ENCODE measurements at places on chromosomes 1 and 21.

DNA sequence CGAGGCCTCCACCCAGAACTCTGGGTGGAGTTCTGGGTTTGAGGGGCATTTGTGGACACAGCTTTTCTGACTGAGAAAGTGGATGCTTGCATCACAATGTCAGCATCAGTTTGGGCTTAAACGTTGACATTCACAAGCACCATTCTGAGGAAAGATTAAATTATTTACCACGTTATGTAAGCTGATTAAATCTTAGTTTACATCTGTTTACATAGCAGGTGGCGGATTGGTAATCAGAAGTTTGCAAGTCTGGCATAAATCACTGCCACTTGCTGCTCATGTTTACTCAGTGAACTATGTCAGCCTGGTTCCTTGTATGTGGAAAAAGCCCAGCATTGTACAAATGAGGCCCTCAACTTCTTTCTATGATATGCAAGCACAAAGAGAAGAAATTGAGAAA, 310.1 kb downstream of the PAPPA2 start:
- no peak for DNase-seq

DNA sequence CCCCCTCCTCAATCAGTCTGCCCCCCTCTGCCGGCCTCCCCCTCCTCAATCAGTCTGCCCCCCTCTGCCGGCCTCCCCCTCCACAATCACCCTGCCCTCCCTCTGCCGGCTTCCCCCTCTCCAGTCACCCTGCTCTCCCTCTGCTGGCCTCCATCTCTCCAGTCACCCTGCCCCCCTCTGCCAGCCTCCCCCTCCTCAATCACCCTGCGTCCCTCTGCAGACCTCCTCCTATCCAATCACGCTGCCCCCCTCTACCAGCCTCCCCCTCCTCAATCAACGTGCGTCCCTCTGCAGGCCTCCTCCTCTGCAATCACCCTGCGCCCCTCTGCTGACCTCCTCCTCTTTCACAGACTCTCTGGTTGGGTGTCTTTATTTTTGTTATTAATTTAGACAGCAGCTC, 11.5 kb upstream of the C1orf198 start:
- DNase-seq: no peak

DNA sequence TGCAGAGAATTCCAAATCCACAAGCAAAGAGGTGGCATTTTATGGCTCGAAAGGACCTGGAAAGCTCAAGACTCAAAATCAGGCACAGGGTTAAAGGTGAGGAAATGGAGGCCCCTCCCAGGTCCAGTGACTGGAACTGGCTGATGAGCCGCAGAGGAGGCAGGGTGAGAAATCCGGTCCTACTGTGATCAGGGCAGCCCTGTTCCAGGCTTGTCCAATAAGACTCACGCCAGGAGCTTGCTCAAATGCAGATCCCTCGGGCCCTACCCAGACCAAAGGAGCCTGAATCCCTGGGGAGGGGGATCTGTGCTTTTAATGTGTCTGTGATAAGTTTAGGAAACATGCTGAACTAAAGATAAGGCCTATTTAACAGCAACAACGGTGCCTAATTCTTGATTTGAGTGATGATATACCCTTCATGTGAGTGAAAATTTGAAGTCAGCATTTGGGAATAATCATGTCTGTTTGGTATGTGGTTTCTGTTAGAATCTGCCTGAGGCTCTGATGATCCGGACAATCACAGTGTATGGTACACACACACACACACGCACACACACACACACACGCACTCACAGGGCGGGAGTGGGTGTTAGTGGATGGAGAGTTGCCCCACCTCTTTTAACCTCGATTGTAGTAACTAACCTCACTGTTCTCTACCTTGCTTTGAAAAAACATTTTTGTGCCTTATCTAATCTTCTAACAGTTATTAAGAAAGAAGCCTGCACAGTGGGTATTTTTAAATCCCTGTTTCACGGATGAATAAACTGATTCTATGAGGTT, 54.1 kb upstream of the LYST start:
- no peak for DNase-seq

GRCh38 chr1:15046487-15047165, 106.9 kb upstream of the TMEM51 start:
- peak; percentile 84 for DNase-seq

DNA sequence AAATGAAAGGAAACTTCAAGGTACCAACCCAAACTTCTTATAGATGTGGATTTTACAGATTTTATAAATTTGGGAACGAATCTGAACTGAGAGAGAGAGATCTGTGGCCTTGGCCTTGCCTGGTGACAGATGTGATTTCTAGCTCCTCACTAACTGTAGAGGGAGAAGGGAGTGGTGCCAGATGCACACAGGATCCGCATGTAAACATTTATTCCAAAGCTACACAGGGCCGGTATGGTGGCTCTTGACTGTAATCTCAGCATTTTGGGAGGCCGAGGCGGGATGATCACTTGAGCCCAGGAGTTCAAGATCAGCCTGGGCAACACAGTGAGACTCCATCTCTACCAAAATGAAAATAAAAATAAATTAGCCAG, 77.1 kb downstream of the PGBD5 start:
- no peak for DNase-seq

- DNase-seq: no peak
Measured at GRCh38 chr21:34510148-34511142, 1.6 kb downstream of the KCNE1 start.

DNA sequence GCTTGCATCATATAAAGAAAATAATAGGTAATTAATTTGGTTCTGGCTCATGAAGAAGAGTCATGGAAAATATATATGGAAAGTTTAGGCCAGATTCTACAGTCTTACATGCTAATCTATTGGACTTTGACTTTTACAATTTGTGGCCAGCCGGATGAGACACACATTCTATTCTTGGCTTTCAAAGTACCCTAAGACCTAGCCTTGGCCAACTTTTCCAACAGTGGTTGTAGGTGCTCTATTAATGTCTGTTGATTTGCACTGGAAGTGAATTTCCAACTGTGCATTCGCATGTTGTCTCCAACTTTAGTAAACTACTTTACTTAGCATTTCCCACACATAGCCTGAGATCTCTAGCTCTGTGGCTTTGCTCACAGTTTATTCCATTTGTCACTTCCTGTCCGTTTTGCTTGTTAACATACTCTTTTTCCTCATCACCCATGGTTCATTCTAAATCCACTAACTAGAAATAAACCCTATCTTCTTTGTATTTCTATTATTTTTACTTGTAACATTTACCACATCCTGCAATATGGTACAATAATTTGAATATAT, 644.0 kb downstream of the PTPRC start:
- DNase-seq: no peak

Measured in substantia nigra (tissue), 51 donors.